ENCODE measurements at places on chromosomes 3 and 15.

- DNase-seq = no peak
Measured at GRCh38 chr3:52925405-52926313, 28.3 kb upstream of the STIMATE start.

- no peak for DNase-seq
Measured at GRCh38 chr3:108946292-108947285, 7.1 kb downstream of the GUCA1C start.

DNA sequence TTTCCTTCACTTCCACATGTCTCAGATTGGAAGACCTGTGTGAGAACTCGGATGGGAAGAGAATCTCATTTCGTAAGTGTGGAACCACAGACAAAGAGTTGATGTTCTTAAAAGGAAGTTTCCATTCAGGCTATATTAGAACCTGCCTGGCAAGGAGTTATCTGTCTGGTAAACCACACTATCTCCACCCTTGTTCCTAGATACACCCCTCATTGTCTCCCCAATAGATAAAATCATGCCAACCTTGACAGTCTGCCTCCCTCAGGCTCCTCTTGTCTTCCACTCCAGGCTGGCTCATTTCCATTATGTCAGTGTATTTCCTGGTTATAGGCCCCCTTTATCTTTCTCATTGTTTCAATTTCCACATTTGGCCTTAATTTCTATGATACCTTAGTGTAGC, 89.2 kb downstream of the TMEM108 start:
- no peak for DNase-seq

DNA sequence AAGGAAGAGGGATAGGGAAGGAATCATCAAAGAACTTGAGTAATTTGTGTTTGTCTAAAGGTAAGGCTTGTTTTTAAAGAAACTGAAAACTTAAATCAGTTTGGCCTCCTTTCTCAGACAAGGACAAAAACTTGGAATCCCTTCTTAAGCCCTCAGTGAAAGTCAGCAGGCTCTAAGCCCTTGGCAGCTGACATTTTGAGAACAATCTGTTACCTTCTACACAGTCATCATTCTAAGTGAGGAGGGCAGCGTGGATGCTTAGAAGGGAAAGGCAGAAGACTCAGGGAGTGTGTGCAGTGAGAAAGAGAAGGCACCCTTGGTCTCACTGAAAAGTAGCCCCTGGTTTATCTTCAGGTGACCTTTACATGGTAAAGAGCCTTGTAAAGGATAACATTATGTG, 10.8 kb downstream of the HSPBAP1 start:
- no peak for DNase-seq

GRCh38 chr3:126102530-126102951, 18.6 kb upstream of the SLC41A3 start:
- no peak for DNase-seq

DNA sequence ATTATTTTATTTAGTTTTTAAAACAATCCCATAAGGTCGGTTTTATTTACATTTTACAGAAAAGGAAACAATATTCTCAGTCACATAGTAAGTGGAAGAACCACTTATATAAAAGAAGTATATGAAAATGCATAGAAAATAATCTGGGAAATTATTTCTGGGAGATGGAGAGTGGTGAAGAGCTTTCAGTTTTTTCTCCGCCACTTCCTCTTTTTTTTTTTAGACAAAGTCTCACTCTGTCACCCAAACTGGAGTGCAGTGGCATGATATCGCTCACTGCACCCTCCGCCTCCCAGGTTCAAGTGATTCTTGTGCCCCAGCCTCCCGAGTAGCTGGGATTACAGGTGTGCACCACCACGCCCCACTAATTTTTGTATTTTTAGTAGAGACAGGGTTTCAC, 21.2 kb downstream of the RAD51 start:
- DNase-seq = no peak

- DNase-seq = no peak
Measured at GRCh38 chr3:154244644-154245043, 79.6 kb downstream of the DHX36 start.

DNA sequence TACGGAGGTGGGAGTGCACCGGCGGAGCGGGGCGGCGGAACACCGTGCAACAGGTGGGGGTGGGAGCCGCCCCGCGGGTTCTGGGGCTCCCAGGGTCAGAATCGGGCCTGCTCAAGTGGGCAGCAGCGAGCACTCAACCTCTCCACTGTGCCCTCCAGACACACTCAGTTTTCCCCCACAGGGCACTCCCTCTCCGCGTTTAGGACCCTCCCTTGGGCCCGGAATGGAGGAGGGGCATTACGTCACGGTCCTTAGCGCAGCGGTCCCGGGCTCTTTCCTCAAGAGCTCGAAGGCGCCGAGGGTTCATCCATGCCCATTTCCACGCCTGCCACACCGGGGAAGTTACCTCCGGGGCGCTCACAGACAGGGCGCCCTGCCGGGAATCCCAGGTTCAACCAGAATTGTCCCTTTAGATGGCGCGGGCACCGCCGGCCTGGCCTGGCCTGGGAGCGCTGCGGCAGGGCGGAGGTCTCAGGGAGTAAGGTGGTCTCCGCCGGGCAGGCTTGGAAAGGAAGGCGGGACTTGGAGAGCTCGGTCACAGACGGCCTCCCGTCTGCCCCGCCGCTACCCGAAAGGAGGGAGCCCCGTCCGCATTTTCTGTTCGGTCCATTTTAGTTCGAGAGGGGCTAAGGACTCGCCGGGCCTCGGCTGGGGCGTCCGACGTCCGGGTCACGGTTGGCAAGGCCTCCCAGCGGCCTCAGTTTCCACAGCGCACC, 5.1 kb downstream of the RNU6-1 start:
- DNase-seq = no peak
